ENCODE measurements at places on chromosomes 7 and 10.
A peak's percentile ranks its signal among the peaks of the same experiment; 100 is the strongest.

GRCh38 chr7:135259702-135260101 lies 26.1 kb downstream of the STRA8 start:
- no peaks in the 10 kb centered on the region for H3K27me3 ChIP-seq
- no peaks in the 10 kb centered on the region for H3K36me3 ChIP-seq
- DNase-seq, result no peak
- no peak overlapping the region for H3K4me3 ChIP-seq
- H3K4me1 ChIP-seq, result peaks cover 5% of the 10 kb centered on the region

DNA sequence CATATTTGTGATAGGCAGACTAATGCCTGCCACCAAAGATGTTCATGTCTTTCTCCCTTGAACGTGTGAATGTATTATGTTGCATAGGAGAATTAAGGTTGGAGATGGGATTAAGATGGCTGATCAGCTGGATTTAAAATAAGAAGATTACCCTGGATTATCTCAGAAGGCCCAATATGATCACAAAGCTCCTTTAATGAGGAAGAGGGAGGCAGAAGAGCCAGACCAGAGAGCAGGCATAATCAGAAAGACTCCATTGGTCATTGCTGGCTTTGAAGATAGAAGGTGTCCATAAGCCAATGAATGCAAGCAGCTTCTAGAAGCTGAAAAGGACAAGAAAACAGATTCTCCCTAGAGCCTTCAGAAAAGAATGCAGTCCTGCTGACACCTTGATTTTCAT lies 410.3 kb downstream of the GRM8 start:
- H3K4me3 ChIP-seq, result no peak overlapping the region
- DNase-seq, result no peak
- no peaks in the 10 kb centered on the region for H3K27me3 ChIP-seq
- no peaks in the 10 kb centered on the region for H3K36me3 ChIP-seq
- no peak overlapping the region for H3K27ac ChIP-seq
- H3K4me1 ChIP-seq, result no peaks in the 10 kb centered on the region

DNA sequence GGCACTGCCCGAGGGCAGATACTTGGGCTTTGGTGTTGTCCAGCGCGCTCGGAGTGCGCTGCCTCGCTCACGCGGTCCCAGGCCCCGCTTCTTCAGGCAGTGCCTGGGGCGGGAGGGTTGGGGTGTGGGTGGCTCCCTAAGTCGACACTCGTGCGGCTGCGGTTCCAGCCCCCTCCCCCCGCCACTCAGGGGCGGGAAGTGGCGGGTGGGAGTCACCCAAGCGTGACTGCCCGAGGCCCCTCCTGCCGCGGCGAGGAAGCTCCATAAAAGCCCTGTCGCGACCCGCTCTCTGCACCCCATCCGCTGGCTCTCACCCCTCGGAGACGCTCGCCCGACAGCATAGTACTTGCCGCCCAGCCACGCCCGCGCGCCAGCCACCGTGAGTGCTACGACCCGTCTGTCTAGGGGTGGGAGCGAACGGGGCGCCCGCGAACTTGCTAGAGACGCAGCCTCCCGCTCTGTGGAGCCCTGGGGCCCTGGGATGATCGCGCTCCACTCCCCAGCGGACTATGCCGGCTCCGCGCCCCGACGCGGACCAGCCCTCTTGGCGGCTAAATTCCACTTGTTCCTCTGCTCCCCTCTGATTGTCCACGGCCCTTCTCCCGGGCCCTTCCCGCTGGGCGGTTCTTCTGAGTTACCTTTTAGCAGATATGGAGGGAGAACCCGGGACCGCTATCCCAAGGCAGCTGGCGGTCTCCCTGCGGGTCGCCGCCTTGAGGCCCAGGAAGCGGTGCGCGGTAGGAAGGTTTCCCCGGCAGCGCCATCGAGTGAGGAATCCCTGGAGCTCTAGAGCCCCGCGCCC lies at the start of gene NPY:
Gene NPY (plus strand): TSS at position 294 of the 802 bp plus-strand sequence. CDS start 1,051 bp downstream, outside the sequence.
- no peaks in the 10 kb centered on the region for H3K36me3 ChIP-seq
- H3K27ac ChIP-seq, result no peak within 1 kb of the TSS
- peak within 1 kb of the TSS; percentile 17 for H3K4me3 ChIP-seq
- no peak for DNase-seq

DNA sequence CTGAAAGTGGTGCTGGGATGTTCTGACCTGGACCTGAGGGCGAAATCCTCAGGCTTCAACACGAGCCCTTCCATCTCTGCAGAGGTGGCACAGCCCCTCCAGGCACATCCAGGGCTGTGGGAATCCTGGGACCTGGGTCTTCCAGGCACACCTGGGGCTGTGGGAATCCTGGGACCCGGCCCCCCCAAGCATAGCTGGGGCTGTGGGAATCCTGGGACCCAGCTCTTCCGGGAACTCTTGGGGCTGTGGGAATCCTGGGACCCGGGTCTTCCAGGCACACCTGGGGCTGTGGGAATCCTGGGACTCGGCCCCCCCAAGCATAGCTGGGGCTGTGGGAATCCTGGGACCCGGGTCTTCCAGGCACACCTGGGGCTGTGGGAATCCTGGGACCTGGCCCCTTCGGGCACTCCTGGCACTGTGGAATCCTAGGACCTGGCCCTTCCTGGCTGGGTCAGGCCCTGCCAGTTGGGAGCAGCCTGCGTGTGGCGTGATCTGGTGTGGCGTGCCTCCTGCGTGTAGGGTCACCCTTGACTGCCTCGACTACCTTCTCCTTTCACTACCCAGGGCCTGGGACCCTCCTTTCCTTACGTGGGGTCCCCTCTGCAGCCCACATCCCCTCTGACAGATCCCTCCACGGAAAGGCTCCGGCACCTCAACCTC lies 124.0 kb downstream of the WDR37 start:
- H3K4me1 ChIP-seq, result no peaks in the 10 kb centered on the region

- H3K4me3 ChIP-seq, result no peak overlapping the region
- no peak overlapping the region for H3K27ac ChIP-seq
- no peaks in the 10 kb centered on the region for H3K27me3 ChIP-seq
- no peak for DNase-seq
- H3K36me3 ChIP-seq, result no peaks in the 10 kb centered on the region
Observed at GRCh38 chr10:74052994-74053393, 55.1 kb downstream of the VCL start.

- H3K27me3 ChIP-seq, result no peaks in the 10 kb centered on the region
- DNase-seq, result no peak
- no peak overlapping the region for H3K27ac ChIP-seq
- H3K4me3 ChIP-seq, result no peak overlapping the region
Observed at GRCh38 chr7:149783386-149784250, 10.2 kb upstream of the ZNF467 start.

DNA sequence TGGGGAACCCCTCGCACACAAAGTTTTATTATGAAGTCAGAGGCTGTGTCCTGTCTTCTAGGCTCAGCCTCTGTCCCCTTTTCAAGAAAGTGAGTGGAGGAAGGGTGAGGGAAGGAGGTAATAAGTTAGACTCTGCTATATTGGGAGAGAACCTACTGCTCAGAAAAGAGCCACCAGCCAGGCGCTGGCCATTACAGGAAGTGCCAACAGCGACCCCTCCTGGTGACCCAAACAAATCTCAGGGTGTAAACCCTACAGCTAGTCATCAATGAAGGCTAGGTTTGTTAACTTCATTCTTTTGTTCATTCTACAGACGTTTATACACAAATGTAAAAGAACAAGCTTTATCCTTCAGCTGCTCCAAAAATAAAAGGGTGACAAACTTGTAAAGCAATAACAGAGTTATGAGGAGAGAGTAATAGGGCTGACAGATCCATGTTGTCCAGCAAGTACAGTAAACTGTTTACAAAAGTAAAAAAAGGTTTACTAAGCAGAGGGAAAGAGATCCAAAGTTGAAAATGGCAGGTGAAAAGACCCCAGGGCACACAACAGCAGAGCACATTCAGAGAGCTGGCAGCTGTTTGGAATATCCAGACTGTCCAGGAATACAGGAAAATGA lies 82.7 kb downstream of the FAM204A start:
- no peaks in the 10 kb centered on the region for H3K4me1 ChIP-seq
- no peak overlapping the region for H3K4me3 ChIP-seq
- no peaks in the 10 kb centered on the region for H3K27me3 ChIP-seq
- no peaks in the 10 kb centered on the region for H3K36me3 ChIP-seq
- no peak for DNase-seq

DNA sequence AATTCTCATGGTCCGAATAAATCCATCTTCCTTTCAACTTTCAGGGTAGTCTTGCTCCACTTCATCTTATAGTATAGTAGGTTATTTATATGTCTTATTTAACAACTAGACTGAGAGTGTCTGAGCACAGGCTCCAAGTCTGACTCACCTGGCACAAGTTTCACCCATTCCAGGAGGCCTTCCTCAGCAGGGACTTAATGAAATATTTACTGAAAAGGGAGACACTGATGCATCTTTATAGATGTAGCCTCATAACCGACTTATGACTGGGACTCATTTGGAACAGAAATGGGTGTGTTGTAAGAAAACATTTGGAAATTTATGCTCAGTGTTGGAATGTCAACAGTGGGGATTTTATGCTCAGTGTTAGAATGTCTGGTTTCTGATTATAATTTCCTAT lies 59.9 kb downstream of the CH25H start:
- no peaks in the 10 kb centered on the region for H3K36me3 ChIP-seq
- DNase-seq, result no peak
- H3K4me3 ChIP-seq, result no peak overlapping the region
- no peaks in the 10 kb centered on the region for H3K4me1 ChIP-seq
- H3K27me3 ChIP-seq, result no peaks in the 10 kb centered on the region

GRCh38 chr7:1049801-1050200 lies 5.5 kb downstream of the GPR146 start:
- no peaks in the 10 kb centered on the region for H3K27me3 ChIP-seq
- no peak for DNase-seq
- no peak overlapping the region for H3K4me3 ChIP-seq
- no peaks in the 10 kb centered on the region for H3K36me3 ChIP-seq

GRCh38 chr10:101453318-101453717 lies 99.4 kb downstream of the BTRC start:
- H3K27me3 ChIP-seq, result no peaks in the 10 kb centered on the region
- no peak for DNase-seq
- no peak overlapping the region for H3K4me3 ChIP-seq
- H3K4me1 ChIP-seq, result no peaks in the 10 kb centered on the region

GRCh38 chr7:8627325-8627724 lies 193.9 kb downstream of the NXPH1 start:
- no peak for DNase-seq
- no peaks in the 10 kb centered on the region for H3K27me3 ChIP-seq
- no peaks in the 10 kb centered on the region for H3K36me3 ChIP-seq
- H3K4me3 ChIP-seq, result no peak overlapping the region

GRCh38 chr10:89414879-89415821 lies 782 bp downstream of the IFIT5 start:
- no peaks in the 10 kb centered on the region for H3K36me3 ChIP-seq
- peak overlapping the region; percentile 98 for H3K27ac ChIP-seq
- peak overlapping the region; percentile 98 for H3K4me3 ChIP-seq
- peaks cover 56% of the 10 kb centered on the region for H3K4me1 ChIP-seq

GRCh38 chr10:55330486-55330885 lies 529.5 kb upstream of the PCDH15 start:
- no peaks in the 10 kb centered on the region for H3K4me1 ChIP-seq
- DNase-seq, result no peak
- no peak overlapping the region for H3K27ac ChIP-seq
- H3K4me3 ChIP-seq, result no peak overlapping the region

- no peak overlapping the region for H3K27ac ChIP-seq
- no peak for DNase-seq
- H3K27me3 ChIP-seq, result no peaks in the 10 kb centered on the region
Observed at GRCh38 chr7:135964274-135964673, 12.9 kb downstream of the MTPN start.

DNA sequence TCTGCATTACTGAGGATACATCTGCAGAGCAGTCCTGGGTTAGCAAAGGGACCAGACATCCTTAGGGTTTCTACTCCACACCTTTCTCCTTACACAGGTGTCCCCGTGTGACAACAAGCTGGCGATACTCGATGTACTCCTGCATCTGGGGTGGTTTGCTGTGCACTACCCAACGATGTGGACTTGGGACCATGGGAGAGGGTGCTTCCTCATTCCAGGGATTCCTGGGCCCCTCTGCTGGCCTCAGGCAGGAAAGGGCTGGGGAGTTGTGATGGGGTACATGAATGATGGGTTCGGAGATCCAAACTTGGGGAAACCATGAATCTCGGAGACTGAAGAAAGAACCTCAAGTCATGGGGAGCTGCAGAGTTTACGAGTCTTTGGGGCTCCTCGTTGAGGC lies 179.6 kb upstream of the GALNT17 start:
- H3K27me3 ChIP-seq, result no peaks in the 10 kb centered on the region
- no peaks in the 10 kb centered on the region for H3K36me3 ChIP-seq
- no peaks in the 10 kb centered on the region for H3K4me1 ChIP-seq
- H3K4me3 ChIP-seq, result no peak overlapping the region
- no peak for DNase-seq

- H3K36me3 ChIP-seq, result no peaks in the 10 kb centered on the region
- no peak overlapping the region for H3K4me3 ChIP-seq
- H3K27me3 ChIP-seq, result no peaks in the 10 kb centered on the region
- no peak for DNase-seq
- H3K27ac ChIP-seq, result no peak overlapping the region
Observed at GRCh38 chr10:101452176-101452575, 98.2 kb downstream of the BTRC start.

- H3K27me3 ChIP-seq, result no peaks in the 10 kb centered on the region
- peaks cover 3% of the 10 kb centered on the region for H3K4me1 ChIP-seq
Observed at GRCh38 chr10:92692697-92693533, 3.2 kb downstream of the HHEX start.

GRCh38 chr7:122407195-122407594 lies 102.6 kb upstream of the FEZF1 start:
- no peaks in the 10 kb centered on the region for H3K4me1 ChIP-seq
- no peak overlapping the region for H3K4me3 ChIP-seq
- H3K27ac ChIP-seq, result no peak overlapping the region
- H3K27me3 ChIP-seq, result no peaks in the 10 kb centered on the region

GRCh38 chr10:31274310-31274709 lies 44.7 kb upstream of the ZEB1 start:
- no peak for DNase-seq
- no peak overlapping the region for H3K4me3 ChIP-seq
- H3K27me3 ChIP-seq, result no peaks in the 10 kb centered on the region
- no peak overlapping the region for H3K27ac ChIP-seq
- H3K36me3 ChIP-seq, result no peaks in the 10 kb centered on the region
- no peaks in the 10 kb centered on the region for H3K4me1 ChIP-seq

- no peak for DNase-seq
- no peaks in the 10 kb centered on the region for H3K36me3 ChIP-seq
- peak overlapping the region; percentile 19 for H3K27ac ChIP-seq
- no peaks in the 10 kb centered on the region for H3K27me3 ChIP-seq
- no peak overlapping the region for H3K4me3 ChIP-seq
- no peaks in the 10 kb centered on the region for H3K4me1 ChIP-seq
Observed at GRCh38 chr10:7596356-7596755, 70.4 kb downstream of the ITIH5 start.

GRCh38 chr10:113175756-113176651 lies 226.0 kb downstream of the TCF7L2 start:
- H3K36me3 ChIP-seq, result no peaks in the 10 kb centered on the region
- no peak overlapping the region for H3K27ac ChIP-seq
- no peak overlapping the region for H3K4me3 ChIP-seq
- no peak for DNase-seq

- no peaks in the 10 kb centered on the region for H3K27me3 ChIP-seq
- H3K4me3 ChIP-seq, result no peak overlapping the region
- no peak overlapping the region for H3K27ac ChIP-seq
- H3K36me3 ChIP-seq, result peaks cover 15% of the 10 kb centered on the region
- H3K4me1 ChIP-seq, result no peaks in the 10 kb centered on the region
- DNase-seq, result no peak
Observed at GRCh38 chr7:117750612-117751563, 122.4 kb downstream of the CTTNBP2 start.

GRCh38 chr7:116258734-116259133 lies 48.4 kb downstream of the TES start:
- no peaks in the 10 kb centered on the region for H3K4me1 ChIP-seq
- no peak for DNase-seq
- no peak overlapping the region for H3K27ac ChIP-seq
- H3K36me3 ChIP-seq, result no peaks in the 10 kb centered on the region
- no peak overlapping the region for H3K4me3 ChIP-seq
- no peaks in the 10 kb centered on the region for H3K27me3 ChIP-seq

- H3K4me1 ChIP-seq, result no peaks in the 10 kb centered on the region
- H3K27ac ChIP-seq, result no peak overlapping the region
- no peaks in the 10 kb centered on the region for H3K27me3 ChIP-seq
Observed at GRCh38 chr7:44215531-44215930, 14.8 kb downstream of the YKT6 start.

All from tibial nerve (tissue), 4 donors.